ENCODE measurements at places on chromosomes 4 and X.

DNA sequence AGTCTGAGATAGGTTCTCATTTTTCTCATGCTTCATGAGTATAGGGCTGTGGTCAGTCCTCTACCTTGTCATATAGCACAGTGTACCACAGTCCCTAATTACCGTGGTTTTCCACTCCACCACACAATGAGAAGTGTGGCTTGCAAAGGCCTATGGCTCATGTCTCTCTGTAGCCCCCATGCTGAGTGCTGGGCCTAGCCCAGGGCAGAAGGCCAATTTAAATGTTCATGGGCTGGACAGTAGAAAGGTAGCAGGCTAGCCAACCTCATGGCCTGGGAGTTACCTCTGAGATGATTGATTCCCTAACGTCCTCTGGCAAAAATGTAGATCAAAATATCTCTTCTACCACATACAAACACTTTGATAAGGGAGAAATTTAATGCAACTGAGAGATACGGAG lies 222.5 kb downstream of the AFF2 start:
- no peak for DNase-seq

- DNase-seq: no peak
Measured at GRCh38 chrX:18992829-18993228, 8.9 kb upstream of the PHKA2 start.

DNA sequence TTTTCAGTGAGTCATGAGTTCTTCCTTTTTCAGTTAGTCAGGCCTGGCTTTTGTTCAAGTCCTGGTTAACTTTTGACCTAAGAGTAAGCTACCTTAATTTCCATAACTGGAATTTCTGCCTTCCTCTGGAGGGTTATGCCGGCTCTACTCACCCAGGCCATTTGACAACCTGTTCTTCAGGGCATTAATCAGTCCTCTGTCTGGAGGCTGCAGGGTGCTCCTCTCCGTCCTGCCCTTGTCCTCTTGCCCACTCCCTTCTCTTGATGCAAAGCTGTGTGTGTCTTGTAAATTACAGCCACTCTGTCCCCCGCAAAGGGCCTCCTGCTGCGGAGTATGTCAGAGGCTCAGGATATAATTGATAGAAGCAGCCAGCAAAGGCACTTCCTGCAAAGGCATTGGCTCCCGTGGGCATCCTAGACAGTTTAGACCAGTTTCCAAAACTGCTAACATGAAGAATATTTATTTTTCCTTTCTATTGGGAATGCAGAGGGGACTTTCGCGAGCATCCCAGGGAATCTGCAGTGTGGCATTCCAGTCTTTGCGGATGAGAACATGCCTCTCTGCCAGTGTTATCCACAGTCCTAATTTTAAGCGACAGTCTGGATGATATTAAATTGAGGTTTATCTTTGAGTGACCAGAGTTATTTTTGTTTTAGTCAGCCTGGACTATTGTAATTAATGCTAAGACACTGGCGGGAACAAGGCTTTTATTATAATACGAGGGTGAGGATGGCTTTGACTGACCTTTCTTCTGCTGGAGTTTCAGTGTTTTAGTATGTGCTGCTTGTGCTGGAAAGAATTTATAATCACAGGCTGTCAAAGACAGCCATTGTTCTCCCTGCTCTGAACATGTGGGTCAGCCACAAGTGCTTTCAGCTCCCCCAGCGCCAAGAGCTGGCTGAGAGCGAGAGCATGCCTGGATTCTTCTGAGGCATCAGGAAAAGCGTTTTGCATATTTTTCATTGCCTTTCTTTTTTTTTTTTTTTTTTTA lies 74.2 kb downstream of the LIMCH1 start:
- no peak for DNase-seq

- DNase-seq: no peak
Measured at GRCh38 chrX:124820738-124821137, 474.4 kb downstream of the SH2D1A start.

Data from bone marrow (tissue), 2 donors.